ENCODE measurements at places on chromosomes 7 and 10.
A peak's percentile ranks its signal among the peaks of the same experiment; 100 is the strongest.

GRCh38 chr7:2313450-2314208 is 612 bp downstream of the SNX8 start:
- peak; percentile 67 for DNase-seq

DNA sequence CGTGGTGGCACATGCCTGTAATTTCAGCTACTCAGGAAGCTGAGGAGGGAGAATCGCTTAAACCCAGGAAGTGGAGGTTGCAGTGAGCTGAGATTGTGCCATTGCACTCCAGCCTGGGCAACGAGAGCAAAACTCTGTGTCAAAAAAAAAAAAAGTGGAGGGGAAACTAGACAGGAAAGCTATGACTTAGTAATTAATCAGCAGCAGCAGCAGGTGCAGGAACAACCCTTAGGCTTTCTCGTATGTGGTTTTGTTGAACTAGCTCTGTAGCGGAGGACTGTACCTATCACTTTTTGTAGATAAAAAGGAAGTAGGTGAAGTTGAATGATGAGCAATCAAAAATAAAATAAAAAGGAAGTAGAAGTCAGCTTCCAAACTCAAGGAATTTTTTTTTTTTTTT is 76.9 kb upstream of the KMT2C start:
- no peak for DNase-seq

- no peak for DNase-seq
Observed at GRCh38 chr7:129055861-129056464, 1.1 kb upstream of the TNPO3 start.

DNA sequence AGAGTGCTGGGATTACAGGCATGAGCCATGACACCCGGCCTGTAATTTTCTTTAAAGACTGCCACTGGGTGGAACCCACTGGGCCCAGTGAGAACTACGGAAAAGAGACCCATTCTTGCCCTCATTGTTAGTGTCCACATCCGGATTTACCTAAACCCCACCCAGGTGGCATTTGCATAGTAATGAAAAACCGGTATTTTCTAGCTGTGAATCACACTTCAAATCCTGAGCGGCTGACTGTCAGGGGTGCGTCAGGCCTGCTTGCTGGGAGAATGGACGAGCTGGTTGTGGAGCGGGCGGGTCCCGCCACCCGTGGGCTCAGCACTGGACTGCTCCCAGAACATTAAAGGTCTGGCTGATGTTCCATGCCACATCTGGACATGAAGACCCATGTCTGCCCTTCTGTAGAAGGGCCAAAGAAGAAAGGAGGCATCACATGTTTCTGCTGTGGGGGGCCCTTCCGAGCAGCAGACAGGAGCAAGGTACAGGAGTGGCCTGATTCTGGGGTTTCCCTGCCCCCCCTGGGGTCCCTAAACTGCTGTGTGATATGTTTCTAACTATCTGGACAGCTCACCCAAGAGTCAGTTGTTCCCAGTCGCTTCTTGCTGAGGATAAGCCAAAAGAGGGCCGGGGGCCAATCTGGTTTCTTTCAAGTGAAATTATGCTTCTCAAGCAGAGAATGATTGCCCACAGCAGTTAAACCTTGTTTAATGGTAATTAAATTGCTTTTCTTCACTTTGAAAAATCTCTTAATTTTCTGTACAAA is 46.4 kb downstream of the KIAA1217 start:
- DNase-seq, result no peak

DNA sequence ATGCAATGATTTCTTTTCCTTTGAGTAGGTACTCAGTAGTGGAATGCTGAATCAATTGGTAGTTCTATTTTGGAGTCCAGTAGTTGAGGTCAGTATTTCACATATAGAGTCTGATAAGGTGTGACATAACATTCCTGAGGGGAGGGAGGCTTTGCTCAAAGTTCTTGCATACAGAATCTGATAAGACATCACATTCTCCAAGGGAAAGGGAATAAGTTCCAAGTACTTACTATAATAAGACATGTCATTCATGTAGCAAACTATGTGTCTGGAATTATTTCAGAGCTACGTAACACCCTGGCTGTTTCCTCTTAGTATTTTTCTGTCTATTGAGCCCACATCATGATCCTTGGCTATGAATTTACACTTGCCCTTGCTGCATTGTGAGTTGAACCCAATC is 74.3 kb upstream of the POM121L12 start:
- DNase-seq, result no peak

GRCh38 chr7:2893411-2893861 is 49.3 kb upstream of the GNA12 start:
- DNase-seq, result no peak
